Epithelial cell of proximal tubule (primary cell): ENCODE measurements at places on chromosomes 5 and 9. TPM values are rescaled to one million over a fixed set of nuclear protein-coding genes. Genes with fewer than 3 reads are reported as not detected.

GFI1B gene
- total RNA-seq = not detected in 2 replicates

DNA sequence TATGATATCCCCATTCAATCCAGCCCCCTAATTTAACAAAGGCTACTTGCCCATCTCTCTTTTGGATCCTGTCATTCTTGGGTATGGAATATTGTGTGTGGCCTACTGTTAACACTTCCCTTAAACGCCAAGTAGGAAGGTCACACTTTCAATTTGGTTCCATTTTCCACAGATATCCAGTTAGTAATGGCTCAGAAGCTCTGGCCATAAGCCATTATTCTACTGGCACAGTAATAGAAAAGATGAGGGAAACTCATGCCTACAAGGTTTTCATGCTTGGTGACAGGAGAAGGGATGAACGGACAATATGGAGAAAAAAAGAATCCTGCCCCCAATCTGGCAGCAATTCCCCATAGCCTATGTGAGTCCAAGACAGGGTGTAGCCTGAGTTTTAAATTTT, 227.6 kb downstream of the CRB2 start:
- no peak for DNase-seq

- no peak for DNase-seq
Measured at GRCh38 chr5:90845723-90846554, 287.3 kb downstream of the ADGRV1 start.

ZBTB34 gene
- 3.6 and 6.5 TPM in 2 replicates for total RNA-seq

DNA sequence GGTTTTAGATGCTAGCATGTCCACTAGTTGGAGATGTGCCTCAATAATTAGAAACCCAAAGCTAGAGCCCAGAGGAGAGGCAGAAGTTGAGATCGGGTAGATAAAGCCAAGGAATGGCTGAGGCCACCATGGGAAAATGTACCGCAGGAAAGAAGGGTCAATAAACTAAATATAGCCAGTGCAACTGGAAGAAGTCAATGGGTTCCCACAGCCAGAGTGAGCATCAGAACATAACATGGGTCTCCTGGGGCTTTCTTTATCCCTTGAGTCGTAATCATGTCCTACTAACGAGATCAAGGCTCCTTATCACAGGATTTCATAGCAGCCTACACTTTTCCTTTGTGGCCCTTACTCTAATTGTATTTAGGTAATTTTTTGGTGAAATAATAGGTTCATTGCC, 61.7 kb downstream of the FRMD3 start:
- no peak for DNase-seq

DNA sequence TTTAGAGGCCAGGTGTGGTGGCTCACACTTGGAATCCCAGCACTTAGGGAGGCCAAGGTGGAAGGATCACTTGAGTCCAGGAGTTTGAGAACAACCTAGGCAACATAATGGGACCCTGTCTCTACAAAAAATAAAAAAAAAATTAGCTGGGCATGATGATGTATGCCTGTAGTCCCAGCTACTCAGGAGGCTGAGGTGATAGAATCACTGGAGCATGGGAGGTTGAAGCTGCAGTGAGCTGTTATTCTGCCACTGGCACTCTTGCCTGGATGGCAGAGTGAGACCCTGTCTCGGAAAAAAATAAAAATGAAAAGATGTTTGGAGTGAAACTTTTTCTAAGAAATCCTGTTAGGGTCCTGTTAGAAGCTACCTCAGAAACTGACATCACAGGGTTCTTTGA, 24.2 kb downstream of the OCLN start:
- no peak for DNase-seq

OR1L6 gene
- total RNA-seq = not detected in 2 replicates

PCA3 gene
- not detected in 2 replicates for total RNA-seq

RUSC2 gene
- total RNA-seq = 18.9 and 21.7 TPM in 2 replicates

DNA sequence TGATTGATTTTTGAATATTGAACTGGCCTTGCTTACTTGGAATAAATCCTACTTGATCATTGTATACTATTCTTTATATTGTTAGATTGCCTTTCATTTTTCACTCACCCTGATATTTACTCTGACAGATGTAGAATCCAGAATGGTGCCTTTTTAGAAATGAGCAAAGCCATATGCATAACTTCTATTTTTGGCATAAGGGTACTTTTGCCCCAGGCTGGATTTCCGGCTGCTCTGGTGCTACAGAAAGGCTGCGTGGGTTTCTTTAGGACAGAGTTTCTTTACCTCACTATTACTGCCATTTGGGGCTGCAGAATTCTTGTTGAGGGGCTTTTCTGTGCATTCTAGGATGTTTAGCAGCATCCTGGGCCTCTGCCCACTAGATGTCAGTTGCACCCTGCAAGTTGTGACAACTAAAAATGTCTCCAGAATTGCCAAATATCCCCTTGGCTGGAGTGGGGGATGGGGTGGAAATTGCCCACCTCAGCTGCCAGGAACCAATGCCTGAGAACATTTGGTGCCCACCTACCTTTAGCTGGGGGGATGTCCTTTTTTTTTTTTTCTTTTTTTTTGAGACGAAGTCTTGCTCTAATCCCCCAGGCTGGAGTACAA, 50.1 kb downstream of the SLC36A1 start:
- no peak for DNase-seq

DNA sequence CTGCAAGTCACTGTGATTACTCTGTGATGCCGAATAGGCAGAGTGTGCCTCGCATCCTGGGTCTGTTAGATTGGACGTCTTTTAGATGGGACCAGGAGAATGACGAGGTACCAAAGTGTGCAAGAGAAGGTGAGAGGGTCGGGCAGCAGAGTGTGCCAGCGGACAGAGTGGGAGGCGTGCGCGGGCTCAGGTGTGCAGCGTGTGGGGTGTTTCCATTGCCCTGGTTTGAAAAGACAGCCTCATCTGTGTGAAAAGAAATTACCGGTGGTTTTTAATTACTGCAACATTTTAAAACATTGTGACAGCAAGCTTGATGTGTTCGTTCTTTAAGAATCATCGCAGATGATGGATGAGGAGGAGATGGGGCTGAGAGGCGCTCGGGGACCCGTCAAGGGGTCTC, 4.2 kb upstream of the FAM163B start:
- DNase-seq = no peak

DNA sequence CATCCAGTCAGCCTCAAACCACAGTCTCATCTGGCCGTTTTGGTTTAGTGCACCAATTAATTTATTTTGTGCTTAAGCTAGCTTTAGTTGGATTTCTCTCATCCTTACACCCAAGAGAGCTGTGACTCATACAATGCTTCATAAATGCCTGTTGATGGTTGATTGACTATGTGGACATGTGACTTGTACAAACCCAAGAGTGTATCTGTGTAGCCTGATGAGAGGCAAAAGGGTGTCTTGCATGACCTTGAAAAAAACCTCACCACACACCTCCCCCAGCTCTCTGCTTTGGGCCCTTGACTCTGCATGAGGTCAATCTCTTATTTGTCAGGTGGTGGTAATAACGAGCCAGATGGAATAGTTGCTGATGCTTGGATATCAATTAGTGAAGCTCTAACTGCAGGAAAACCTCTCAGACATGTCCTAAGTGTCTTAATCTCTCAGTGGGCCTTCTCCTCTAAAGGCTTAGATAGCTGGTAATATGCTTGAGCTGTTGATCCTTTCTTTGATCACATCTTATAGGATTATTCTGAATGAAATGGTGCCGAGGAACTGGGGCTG, 10.6 kb upstream of the GLRA1 start:
- DNase-seq = no peak

- DNase-seq = no peak
Measured at GRCh38 chr9:129406278-129407225, 214.3 kb downstream of the C9orf50 start.

PDZD2 gene
- 1.8 and 8.4 TPM in 2 replicates for total RNA-seq

GRCh38 chr5:124089578-124089977, 577.6 kb downstream of the CSNK1G3 start:
- DNase-seq = no peak

DNA sequence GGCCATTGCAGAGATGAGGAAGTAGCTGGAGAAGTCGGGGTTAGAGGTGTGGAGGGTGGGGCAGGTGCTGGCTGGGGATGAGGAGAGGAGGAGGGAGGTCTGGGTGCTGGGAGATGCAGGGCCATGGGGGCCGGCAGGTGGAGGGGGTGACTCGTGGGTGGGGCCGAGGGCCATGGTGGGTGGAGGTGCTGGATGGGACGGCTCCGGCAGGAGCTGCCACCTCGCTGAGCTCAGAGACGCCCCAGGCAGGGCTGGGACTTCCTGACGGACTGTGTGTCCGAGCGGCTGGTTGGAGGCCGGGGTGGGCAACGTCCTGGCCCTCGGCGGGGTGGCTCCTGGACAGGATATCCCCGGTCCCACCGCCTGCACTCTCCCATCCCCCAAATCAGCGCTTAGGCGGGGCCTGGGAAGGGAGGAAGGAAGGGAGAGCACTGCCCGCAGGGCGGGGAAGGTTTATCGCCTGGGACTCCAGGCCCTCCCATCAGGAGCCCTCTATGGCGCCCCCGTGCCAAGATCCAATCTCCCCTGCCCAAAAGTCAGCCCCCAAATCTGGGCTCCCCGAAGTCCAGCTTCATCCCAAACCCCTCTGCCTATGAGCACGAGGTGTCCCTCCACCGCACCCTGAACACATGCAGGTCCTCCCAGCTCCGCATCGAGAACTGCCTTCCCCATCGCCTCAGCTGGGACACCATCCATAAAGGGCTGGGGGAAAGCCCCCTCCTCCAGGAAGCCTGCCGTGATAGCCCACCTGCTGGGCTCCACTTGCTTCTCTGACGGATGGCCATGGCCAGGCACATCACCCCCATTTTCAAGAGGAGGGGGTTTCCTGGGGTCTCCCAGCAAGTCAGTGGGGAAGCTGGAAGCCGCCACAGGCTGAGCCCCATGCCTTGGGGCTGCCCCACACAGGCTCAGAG, 58.3 kb upstream of the NOTCH1 start:
- DNase-seq = no peak

IL9 gene
- not detected in 2 replicates for total RNA-seq
